ENCODE measurements at places on chromosomes 7 and 10.

DNA sequence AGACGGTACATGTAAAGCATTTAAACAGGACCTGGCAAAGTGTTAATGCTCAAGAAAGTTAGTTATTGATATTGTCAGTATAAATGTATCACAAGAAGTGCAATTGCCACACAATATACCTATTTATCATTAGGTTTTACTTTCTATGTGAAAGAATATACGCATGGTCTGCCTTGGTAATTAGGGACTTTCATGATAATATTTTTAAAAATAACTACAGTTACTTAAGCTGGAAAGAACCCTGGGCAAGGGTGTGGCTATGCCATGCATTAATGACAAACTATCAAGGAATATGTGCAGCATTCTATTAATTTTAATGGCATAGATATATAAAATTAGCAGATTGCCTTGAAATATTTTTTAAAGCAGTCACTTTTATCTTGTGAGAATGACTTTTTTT, 191.2 kb downstream of the CSTF2T start:
- no peak for DNase-seq

DNA sequence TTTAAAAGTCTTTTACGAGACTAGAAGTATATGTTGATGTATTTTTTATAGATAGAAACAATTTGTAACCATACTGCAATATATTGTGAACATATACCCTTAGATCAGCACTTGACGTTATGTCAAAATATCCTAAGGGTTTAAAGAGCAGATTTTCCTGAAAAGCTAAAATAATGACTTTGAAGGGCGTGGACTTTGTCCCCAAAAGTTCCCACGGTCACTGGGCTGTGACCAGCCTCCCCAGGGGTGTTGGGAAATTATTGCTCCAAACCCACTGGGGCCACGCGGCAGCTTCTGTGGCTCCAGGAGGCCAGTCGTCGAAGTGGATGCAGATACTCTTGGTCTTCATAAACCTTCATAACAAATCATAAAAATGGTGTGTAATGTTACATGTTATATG, 29.9 kb downstream of the DNAJB6 start:
- DNase-seq = no peak

- no peak for DNase-seq
Observed at GRCh38 chr10:113381981-113382509, 170.8 kb upstream of the HABP2 start.

- no peak for DNase-seq
Observed at GRCh38 chr7:143008007-143008901, 18.7 kb downstream of the OR9A2 start.

GRCh38 chr10:4024027-4024426, 239.0 kb upstream of the KLF6 start:
- no peak for DNase-seq

GRCh38 chr7:152869041-152869676, 109.6 kb downstream of the ACTR3B start:
- DNase-seq = no peak

DNA sequence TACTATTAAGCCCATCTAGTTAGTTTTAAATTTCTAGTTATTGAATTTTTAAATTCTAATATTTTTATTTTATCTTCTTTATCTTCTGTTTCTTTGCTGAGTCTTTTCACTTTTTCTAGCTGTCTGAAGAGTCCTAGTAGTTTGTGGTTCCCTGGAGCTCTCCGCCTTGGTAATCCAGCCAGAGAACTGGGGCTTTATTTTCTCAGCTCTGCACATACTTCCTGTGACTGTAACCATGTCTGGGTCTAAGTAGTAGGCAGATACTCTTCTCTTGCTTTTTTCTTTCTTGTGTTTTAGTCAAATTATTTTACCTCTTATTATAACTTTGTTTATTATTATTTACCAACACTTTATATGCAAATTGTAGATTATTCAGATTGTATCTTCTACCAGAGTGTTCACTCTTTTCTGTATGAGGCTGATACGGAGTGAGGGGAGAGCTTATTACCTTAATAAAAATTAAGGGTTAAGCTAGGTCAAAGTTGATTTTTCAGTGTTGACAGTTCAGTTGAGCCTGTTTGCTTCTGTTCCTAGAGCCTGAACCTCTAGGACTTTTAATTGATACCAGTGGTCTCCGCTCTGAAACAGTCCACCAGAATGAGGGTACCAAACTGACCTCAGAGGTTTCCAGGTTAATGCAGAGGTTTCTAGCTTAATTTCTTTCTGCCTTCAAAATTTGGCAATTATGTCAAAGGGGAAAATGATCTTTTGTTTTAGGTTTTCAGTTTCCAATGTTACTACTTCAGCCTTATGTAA, 155.4 kb downstream of the ADK start:
- no peak for DNase-seq

DNA sequence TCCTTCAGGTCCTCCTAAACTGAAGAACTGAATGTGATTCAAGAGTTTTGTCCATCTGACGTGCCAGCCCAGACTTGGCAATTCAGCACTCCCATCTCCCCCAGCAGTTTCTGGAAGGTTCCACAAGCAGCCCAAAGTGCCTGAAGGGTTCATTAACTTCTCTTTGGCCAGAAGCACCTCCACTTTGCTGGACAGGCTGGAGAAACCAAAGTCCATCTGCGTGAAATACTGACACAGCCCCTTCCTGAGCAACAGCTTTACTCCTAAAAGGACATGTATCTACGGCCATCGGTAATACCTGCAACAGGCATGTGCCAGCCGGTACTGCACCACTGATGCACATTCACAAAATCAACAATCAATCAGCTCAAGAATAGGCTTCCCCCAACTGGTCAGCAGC, 48.5 kb downstream of the RSU1 start:
- no peak for DNase-seq

- DNase-seq = no peak
Observed at GRCh38 chr10:104337521-104337984, 712 bp downstream of the ITPRIP start.

DNA sequence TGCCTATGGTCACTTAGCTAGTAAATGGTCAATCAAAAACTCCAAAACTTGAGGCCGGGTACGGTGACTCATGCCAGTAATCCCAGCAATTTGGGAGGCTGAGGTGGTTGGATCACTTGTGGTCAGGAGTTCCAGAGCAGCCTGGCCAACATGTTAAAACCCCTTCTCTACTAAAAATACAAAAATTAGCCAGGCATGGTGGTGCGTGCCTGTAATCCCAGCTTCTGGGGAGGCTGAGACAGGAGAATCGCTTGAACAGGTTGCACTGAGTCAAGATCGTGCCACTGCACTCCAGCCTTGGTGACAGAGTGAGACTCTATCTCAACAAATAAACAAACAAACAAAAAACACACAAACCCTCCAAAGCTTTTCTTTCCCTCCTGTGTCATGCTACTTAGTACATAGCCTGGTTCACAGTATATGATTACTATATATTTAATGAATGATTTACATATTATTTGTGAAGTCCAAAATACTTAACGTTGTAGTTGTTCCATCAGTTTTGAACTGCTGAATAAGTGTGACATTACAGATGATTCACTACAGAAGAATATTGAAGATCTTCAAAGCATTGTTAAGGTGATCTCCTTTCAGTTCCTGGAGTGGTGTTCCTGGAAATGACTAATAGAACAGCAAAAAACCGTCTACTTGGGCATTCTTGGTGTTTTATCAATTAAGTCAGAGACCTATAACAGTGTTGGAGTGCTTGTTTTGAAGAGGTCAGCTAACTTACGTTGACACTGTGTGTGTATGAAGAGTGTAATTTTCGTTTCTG, 72.9 kb downstream of the ADK start:
- no peak for DNase-seq

DNA sequence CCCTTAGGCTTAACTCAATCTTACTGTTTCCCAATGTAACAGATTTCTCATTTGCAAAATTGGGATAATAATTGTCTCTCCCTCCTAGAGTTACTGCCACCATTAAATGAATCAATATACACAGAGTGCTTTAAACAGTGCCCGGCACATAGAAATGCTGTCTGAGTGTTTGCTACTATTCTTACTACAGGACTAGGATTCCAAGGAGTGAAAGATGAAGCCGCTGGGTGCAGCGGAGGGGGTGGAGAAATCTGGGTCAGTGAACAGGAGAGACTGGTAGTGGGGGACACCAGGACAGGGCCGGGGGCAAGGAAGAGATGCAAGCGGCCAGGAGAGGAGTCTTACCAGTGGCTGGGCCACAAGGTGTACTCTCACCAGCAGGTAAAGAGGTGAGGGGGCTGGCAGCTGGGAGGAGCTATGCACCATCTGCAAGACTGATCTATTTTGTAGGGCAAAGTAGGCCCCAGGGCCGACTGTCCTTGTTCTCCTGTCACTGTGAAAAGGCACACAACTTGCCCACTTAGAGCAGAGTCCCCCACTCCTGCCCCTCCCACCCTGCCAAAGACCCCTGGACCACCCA, 18.5 kb upstream of the PRRT4 start:
- DNase-seq = no peak

GRCh38 chr7:94374721-94375566, 19.8 kb upstream of the COL1A2 start:
- peak; percentile 78 for DNase-seq

DNA sequence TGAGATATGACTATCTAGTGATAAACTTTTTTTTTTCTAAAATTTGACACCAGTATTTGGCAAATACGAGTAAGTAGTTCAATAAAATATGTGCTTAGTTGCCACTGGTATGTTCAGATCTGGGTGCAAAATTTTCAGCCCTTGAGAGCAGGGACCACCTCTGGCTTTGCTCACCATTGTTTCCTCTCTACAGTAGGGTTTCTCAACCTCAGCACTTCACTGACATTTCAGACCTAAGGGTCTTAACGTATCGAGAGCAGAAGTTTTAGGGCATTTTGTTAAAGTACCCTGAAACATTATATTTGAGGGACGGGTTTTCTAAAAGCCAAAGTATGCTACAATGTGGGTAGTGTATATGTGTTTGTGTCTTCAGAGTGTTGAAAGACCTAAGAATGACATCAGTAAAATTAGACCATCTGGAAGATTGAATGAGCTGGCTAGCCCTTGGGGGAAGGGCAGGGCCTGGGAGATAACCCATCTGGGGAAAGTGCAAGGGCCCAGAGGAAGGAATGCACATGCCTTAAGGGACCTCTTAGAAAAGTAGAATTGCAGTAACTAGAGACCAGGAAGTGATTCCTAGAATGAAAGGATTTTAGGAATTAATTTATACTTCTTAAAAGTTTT, 11.8 kb downstream of the BZW2 start:
- DNase-seq = no peak

GRCh38 chr7:117011419-117012260, 58.3 kb downstream of the ST7 start:
- no peak for DNase-seq

Measured in brain pericyte (primary cell).